ENCODE measurements at places on chromosomes 7 and 10.
A peak's percentile ranks its signal among the peaks of the same experiment; 100 is the strongest.

DNA sequence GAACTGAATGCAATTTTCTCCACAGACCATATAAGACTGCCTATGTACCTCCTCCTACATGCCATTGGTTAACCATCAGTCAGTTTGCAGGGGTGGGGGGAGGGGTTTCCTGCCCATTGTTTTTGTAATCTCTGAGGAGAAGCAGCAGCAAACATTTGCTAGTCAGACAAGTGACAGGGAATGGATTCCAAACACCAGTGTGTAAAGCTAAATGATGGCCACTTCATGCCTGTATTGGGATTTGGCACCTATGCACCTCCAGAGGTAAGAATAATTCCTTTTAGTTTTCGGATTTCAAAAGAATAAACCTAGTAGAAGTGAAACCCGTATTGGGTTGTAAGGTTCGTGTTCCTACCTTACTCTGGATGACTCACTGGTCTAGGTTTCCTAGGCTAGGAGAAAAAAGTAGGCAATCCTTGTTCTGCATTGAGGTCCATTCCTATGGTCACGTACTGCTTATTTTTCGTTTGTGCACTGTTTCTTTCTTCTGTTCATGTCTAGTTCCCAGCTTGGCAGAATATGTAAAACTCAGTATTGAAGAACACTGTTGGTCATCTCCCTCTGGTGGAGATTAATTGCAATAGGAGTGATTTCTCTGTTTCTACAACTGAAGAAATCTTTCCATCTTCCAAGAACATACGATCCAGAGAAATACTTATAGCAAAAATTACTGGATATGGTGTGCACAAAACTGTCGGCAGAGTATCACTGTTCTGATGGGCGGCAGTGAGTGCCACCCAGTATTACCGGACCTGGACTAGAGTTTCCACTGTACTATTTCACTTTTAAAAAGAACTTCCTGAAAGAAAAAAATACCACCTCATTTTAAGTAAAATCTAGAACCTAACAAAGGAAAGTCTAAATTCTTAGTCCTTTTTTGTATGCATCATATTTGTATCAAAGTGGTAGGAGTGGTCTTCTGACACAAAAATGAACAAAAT is at the start of gene AKR1C3:
Gene AKR1C3, plus strand, starts transcription at position 150 of the 941 bp plus-strand sequence. Its CDS starts 31 bp downstream, at position 181.
- peak; percentile 27 for DNase-seq

- DNase-seq = no peak
Measured at GRCh38 chr7:36653008-36653662, 71.2 kb downstream of the AOAH start.

DNA sequence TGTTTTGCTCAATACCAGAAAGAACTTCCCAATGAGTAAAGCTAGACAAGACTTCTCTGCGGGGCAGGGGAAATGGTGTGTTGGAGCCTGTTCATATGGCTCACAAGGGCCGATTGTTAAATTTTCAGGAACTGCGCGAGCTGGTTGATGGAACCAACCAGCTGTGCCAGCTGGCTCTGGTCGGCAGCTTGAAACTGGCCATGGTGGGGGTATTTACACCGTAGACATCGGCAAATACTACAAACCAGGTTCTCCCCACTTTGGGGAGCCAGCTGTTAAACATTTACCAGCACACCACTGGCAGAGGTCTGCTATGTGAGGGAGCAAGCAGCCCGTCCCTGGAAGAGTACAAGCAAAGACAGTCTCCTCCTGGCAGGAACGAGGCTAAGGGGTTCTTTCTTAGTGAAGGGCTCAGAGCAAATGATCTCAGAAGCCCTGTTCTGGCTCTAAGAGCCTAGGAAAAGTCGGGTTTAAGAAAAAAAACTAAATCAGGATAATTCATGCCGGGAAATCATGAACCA is 8.8 kb upstream of the ZMIZ1 start:
- DNase-seq = no peak

- no peak for DNase-seq
Measured at GRCh38 chr10:72875250-72876055, 18.1 kb upstream of the OIT3 start.

- DNase-seq = no peak
Measured at GRCh38 chr7:151172273-151173141, 5.0 kb upstream of the GBX1 start.

- no peak for DNase-seq
Measured at GRCh38 chr10:30825495-30825894, 195.9 kb upstream of the LYZL2 start.
